ENCODE measurements at places on chromosomes 16 and 17. TPM values are rescaled to one million over a fixed set of nuclear protein-coding genes. Genes with fewer than 3 reads are reported as not detected.

The GRAP gene
- 2.6 TPM for total RNA-seq

The ZNF205 gene
- total RNA-seq = 8.7 TPM

The SMPD3 gene
- 10.2 TPM for total RNA-seq

The CCDC92B gene
- total RNA-seq = not detected

The RHBDF1 gene
- 18.3 TPM for total RNA-seq

The TP53TG3 gene
- not detected for total RNA-seq

The TPSD1 gene
- total RNA-seq = 1.2 TPM

The C17orf107 gene
- 0.63 TPM for total RNA-seq

The KDM6B gene
- 52.8 TPM for total RNA-seq

The FOXN1 gene
- not detected for total RNA-seq

The SNAI3 gene
- 0.79 TPM for total RNA-seq

The KRT33B gene
- total RNA-seq = not detected

The OR1A1 gene
- not detected for total RNA-seq

The CPHXL2 gene
- not detected for total RNA-seq

The IGF2BP1 gene
- total RNA-seq = not detected

The CA7 gene
- not detected for total RNA-seq

The MMP2 gene
- 217 TPM for total RNA-seq

The MYLK3 gene
- not detected for total RNA-seq

The SCRN2 gene
- 67.6 TPM for total RNA-seq

The CRISPLD2 gene
- 385 TPM for total RNA-seq

The AXIN2 gene
- total RNA-seq = 20.2 TPM

The SLX1A gene
- 39.5 TPM for total RNA-seq

The SLC5A10 gene
- not detected for total RNA-seq

The HS3ST3A1 gene
- not detected for total RNA-seq

The KIFC3 gene
- total RNA-seq = 41.5 TPM

The KRTAP1-5 gene
- not detected for total RNA-seq

The SRCIN1 gene
- 5.6 TPM for total RNA-seq

The GP1BA gene
- not detected for total RNA-seq

The TBX6 gene
- total RNA-seq = not detected

The KRT39 gene
- not detected for total RNA-seq

The CTDNEP1 gene
- 47.9 TPM for total RNA-seq

The EFCAB5 gene
- total RNA-seq = 0.47 TPM

The GSDMA gene
- total RNA-seq = not detected

The ITGA2B gene
- total RNA-seq = 1.2 TPM

The SLC12A3 gene
- total RNA-seq = not detected

The TMEM88 gene
- 22.1 TPM for total RNA-seq

The C16orf96 gene
- 0.36 TPM for total RNA-seq

The EPOP gene
- 2.4 TPM for total RNA-seq

The KRT23 gene
- total RNA-seq = not detected

The GALR2 gene
- not detected for total RNA-seq

The CTRB1 gene
- not detected for total RNA-seq

The KCNJ2 gene
- 3.1 TPM for total RNA-seq

The LGALS9B gene
- total RNA-seq = not detected

The PRR14 gene
- total RNA-seq = 50.4 TPM

The PLCG2 gene
- total RNA-seq = 14.9 TPM

The MYH3 gene
- 2.3 TPM for total RNA-seq
